ENCODE measurements at places on chromosomes 3 and 15.

GRCh38 chr3:189710620-189711402 lies 79.6 kb downstream of the TP63 start:
- peak; percentile 98 for DNase-seq

DNA sequence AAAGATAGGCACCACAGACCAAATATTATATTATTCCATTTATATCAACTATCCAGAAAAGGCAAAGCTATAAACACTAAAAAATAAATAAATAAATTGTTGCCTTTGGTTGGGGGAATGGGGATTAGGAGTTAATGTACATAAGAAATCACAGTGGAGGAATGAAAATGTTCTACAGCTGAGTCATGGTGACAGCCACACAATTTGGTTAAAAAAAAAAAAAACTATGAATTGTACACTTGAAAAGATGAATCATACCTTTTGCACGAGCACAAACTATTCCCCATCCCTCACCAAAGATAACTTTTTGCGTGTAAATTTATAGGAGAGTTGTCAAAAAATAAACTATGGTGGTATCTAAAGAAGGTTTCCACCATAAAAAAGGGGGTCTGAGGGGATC lies 103.2 kb downstream of the TBC1D5 start:
- peak; percentile 76 for DNase-seq

DNA sequence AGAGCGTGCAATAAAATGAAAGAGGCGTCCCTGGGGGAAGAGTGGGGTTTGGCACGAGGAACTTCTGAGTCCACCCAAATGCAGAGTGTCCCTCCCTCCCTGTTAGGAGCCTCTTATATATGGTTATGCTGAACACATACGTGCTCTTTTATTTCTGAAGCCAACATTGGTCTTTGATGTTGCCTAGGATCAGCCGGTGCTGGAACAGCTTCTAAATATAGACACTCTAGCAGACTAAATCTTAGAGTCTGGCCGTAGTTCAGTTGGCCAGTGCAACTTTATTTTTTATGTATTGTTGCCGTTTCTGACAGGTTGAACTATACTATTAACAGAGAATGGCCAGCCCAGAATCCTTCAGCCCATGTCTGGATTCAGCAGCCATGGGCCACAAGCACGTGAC lies 128.7 kb downstream of the GHSR start:
- DNase-seq, result no peak

GRCh38 chr3:45553469-45553974 lies 41.0 kb upstream of the LIMD1 start:
- DNase-seq, result peak; percentile 93

DNA sequence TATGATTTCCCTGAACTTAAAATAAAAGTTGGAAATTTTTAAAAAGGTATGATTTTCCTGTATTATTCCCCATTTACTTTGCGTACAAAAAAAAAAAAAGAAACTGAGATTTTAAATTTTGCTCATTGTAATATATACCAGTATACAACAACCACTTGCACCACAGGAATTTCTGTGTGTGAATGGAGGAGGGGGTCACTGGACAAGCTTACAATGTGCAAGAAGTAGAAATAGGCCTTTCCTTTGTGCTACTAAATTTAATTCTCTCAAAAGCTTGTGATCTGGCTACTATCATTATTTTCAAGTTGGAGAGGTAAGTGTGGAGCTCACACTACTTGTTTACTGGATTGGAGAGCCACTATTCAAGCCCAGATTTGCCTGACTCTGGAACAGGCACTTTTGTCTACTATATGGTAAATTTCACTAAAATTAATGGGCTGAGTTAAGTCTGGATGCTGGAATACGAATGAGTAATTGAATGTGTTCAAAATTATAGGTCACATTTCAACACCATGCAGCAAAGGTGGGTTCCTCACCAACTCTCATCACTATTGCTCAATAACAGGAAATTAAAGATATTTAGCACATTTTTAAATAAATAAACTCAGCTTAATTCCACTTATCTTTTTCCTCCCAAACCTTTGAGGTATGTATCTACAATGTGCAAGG lies 148.0 kb upstream of the MBNL1 start:
- DNase-seq, result no peak

DNA sequence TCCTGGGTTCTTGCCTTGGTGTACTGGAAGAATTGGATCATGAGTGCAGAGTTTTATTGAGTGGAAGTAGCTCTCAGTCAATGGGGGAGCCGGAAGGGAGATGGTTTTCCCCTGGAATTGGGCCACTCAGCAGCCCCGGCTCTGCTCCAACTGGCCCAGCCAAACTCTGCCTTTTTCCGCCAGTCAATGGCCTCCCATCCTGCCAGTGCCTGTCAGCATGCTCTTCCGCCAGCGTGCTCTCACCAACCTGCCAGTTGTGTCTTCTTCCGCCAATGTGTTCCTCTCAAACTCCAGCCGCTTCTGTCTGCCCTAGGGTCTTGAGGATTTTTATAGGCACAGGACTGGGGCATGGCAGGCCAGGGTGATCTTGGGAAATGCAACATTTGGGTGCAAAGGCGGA lies 12.4 kb upstream of the AADACL2 start:
- DNase-seq, result no peak

GRCh38 chr3:54962200-54962599 lies 34.3 kb upstream of the LRTM1 start:
- no peak for DNase-seq

DNA sequence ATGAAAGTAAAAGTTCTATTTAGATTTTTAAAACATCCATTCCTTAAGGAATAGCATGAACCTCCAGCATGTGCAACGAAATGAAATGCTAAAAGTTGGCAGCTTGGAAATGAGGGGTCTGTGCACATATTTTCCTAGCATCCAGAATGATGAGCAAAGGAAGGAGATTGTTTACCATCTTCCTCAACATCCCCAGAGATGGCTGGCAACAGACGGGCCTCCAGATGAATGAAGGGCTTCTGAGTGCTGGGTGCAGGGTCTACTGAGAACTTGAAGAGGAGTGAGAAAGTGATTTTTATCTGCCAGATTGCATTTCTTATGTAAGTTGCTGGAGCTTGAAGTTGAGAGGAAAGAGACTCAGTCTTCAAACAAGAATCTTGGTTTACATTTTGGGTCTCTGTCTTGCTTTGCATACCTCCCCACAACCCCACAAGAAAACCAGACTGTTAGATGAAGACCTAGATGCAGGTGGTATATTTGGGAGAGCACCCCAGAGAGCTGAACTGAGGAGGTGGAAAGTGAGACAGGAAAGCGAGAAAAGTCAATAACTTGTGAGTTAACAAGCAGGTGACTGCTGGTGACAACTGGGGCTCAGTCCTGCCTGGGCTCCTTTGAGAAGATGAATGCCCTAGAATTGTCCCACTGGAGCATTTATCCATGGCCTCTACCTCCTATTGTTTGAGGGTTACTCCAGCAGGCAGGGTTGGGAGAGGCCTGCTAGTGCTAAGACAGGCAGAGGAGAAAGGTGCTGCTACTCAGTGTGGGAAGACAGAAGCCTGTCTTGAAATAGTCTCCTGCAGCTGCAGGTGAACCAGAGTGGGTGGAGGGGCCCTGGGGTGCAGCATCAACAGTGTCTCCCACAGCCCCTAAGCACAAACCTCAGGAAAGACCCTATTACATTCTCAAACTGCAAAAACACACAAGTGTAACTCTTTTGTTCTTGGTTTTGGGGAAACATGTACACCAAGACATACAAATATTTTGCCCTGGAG lies 10.5 kb upstream of the CCK start:
- no peak for DNase-seq

- peak; percentile 66 for DNase-seq
Observed at GRCh38 chr3:23999012-23999641, 54.0 kb downstream of the NR1D2 start.

DNA sequence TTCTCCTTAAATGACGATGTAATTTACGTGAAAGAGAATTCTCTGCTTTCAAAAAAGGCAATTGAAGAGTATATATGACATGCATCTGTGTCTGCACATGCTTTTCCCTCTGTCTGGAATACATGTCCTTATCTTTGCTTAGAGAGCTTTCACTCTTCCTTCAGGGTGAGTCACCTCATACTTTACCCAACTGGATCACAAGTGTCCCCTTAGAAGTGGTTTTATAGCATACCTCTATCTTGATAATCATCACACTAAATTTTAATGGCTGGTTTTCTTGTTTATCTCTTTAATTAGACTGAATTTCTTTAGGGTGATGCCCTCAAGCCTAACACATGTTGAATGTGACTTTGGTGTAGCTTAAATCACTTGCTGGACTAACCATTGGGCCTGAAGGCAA lies 178.9 kb downstream of the SV2B start:
- no peak for DNase-seq

- no peak for DNase-seq
Observed at GRCh38 chr3:107260207-107260606, 117.0 kb upstream of the CCDC54 start.

- no peak for DNase-seq
Observed at GRCh38 chr3:37943631-37944314, 46.8 kb upstream of the VILL start.

DNA sequence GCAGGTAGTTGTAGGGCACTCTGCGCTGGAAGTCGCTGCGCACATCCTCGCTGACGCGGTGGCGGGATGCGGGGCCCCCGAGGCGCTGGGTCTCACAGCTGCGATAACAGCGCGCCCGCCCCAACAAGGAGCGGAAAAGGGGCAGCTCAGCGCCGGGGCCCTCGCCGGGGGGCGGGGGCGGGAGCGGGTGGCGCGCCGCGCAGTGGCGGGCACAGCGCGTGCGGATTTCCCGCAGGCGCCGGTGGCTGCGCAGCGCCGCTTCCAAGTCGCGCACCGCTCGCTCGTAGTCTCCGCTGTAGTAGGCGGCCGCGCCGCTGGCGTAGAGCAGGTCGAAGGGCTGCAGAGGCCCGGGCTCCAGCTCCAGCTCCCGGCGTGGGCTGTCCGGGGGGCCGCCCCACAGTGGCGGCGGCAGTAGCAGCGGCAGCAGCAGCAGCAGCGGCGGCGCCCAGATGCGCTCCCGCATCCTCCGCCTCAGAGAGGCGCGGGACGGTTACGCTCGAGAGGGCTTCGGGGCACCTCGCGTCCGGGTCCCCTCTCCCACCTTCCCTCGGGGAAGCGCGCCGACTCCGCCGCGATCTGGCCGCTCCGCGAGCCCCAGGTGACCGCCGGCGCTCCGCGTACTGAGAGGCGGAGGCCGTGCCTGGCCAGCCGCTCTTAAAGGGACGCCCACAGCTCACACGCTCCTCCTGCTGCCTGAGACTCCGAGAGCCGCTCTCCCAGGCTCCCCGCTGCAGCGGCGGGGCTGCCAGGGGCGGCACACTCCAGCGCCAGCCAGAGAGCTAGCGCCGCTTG lies at the start of gene P3H2:
P3H2 (minus strand) TSS at position 629 of the 792 bp plus-strand sequence; CDS start at position 463, 166 bp downstream.
- DNase-seq, result peak; percentile 87

GRCh38 chr15:70198441-70199123 lies 100.9 kb upstream of the TLE3 start:
- no peak for DNase-seq

Measured in fibroblast of mammary gland (primary cell).